Brain pericyte (primary cell): ENCODE measurements at places on chromosomes 3 and 15.

DNA sequence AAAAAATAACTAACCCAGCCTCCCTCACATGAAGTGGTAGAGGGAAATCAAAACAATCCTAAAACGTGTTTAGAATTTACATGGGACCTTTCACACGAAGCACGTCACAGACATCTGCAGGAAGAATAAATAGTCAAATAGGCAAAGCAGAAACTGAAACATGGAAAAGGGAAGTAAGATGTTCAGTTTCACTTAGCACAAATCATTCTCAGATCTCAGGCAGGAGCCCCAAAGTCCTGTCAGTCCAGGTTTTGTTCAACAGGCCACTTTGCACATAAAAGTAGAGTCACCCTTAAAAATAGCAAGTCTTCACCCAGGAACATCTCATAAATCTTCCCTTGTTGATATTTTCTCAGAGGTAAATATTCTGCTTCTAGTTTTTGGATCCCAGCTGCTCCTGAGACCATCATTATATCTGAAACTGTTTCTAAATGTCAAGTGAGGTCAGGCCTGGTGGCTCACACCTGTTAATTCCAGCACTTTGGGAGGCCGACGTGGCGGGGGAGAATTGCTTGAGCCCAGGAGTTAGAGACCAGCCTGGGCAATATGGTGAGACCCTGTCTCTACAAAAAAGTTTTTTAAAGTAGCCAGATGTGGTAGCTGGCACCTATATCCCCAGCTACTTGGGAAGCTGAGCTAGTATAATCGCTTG is 1.9 kb downstream of the RUBCN start:
- DNase-seq, result no peak

GRCh38 chr3:187406927-187407326 is 38.7 kb downstream of the RTP4 start:
- no peak for DNase-seq

DNA sequence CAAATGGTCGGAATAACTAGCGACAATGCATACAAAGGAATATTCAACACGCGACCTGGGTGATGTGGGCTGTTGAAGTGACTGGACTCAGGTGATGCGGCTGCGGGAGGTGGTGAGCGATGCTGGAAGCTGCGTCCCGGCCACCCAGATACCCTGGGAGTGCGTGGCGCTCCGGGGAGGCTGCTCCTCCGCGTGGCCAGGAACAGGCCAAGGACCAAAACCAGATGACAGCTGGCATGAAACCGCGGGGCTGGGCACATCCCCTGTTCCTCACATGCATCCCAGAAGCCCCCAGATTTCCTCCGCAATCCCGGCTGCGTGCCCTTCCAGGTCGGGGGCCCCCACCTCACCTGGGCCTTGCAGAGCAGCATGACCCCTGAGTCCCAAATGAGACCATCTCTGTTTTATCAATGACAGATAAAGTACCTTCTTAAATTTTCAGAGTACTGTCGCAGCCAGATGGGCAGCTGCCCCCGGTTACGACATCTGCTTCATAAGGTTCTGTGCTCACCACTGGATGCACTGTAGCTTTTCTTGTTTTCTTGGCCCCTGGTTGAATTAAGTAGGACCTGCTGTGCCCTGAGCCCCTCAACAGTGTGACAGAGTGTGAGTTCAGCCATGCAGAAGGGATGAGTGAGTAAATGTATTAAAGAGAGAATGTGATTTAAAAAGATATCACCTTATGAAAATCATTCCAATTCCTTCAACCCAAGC is 278.2 kb downstream of the GABRG3 start:
- DNase-seq, result no peak

DNA sequence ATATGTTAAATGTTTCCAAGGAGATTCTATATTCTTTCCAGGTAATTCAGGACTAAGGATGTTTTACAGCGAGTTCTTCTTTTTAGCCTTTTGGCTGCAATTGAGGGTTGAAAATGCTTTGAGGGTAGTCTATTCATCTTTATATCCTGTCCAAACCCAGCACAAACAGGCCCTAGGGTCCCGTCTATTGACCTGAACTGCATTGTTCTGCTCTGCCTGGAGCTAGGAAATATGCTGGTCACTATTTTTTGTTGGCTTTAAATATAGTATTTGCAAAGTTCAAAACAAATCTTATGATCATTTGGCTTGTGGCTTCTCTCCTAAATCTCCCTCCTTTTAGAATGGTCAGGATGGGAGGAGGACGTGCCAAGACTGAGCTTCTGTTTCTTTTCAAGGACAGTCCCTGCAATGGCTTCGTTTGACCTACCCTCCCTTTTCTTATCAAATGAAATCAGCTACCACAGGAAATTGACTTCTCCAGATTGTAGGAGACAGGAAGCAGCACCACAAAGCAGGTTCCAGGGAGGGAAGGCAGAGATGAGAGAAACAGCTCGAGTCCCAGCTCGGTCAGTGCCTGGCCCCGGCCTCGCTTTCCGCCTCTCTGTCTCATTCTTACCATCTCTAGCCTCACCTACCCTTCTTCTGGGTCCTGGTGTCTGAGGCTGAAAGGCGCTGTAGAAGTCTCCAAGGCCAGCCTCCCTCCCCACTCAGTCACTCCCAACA is 27.6 kb upstream of the NRROS start:
- no peak for DNase-seq

- DNase-seq, result no peak
These were observed 21.9 kb downstream of the IDH3A start for GRCh38 chr15:78170848-78171773.

DNA sequence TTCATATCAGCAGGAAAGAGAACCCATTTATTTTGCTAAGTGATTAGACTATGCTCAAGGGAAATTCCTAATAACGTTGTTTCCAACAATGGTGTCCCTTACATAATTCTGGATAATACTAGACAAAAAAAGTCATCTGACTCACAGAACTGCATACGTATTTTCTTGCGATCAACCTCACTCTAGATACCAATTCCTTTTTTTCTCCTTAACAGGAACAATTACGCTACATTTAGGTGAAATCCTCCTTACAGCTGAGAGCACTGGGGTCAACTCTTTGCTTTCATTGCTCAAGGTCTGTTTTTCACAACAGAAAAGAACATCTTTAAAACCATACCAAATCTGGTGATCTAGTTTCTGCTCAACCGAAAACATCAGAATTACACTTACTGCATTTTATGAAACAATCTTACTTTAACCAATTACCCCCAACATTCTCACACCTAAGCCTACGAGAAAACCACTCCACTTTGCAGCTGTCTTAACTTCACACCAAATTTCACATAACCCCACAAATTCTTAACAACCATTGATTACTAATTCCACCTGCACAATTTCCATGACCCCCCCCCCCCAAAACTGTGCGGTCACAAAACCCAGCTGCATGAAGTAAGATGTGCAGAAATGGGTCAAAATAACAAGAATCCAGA is 61.2 kb upstream of the ICE2 start:
- no peak for DNase-seq

- DNase-seq, result no peak
These were observed 229.3 kb downstream of the MCTP2 start for GRCh38 chr15:94460624-94461023.

DNA sequence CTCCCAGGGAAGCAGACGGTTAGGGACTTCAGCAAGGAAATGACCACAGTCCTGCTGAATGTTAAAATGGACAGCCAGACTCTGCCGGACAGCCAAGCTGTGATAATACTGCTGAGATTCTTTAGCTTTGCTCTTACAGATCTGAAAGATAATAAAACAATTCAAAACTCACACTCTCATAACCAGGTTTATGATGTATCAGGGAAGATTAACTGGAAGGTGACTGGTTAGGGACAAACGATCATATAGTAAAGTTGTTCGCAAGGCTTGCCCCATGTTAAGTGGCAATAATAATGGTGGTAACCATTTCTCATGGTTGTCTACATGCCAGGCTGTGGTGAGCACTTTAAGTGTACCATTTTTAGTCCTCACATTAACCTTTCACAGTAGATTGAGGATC is 44.3 kb upstream of the TSPAN3 start:
- no peak for DNase-seq

- DNase-seq, result no peak
These were observed 68.0 kb upstream of the XCR1 start for GRCh38 chr3:46095307-46095706.

- DNase-seq, result no peak
These were observed 223.4 kb upstream of the CGNL1 start for GRCh38 chr15:57152666-57153539.

DNA sequence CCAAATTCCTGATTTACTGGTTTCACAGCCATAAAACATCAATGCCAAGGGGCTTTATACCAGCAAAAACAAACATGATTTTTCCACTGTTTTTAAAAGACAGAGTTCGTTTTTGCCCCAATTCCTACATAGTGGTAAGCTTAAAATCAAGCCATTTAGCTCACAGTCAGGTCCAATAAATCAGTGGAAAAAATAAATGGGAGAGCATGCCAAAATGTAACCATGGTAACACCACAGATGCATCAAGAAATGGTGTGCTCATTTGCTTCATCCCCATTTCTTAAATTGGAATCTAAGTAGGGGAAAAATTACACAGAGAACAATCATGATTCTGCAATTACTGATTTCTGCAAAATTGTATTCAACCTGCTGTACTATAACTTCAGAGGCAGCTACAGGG is 418.8 kb downstream of the MAGI1 start:
- no peak for DNase-seq

- DNase-seq, result no peak
These were observed 40.4 kb downstream of the KIF15 start for GRCh38 chr3:44802011-44802410.

DNA sequence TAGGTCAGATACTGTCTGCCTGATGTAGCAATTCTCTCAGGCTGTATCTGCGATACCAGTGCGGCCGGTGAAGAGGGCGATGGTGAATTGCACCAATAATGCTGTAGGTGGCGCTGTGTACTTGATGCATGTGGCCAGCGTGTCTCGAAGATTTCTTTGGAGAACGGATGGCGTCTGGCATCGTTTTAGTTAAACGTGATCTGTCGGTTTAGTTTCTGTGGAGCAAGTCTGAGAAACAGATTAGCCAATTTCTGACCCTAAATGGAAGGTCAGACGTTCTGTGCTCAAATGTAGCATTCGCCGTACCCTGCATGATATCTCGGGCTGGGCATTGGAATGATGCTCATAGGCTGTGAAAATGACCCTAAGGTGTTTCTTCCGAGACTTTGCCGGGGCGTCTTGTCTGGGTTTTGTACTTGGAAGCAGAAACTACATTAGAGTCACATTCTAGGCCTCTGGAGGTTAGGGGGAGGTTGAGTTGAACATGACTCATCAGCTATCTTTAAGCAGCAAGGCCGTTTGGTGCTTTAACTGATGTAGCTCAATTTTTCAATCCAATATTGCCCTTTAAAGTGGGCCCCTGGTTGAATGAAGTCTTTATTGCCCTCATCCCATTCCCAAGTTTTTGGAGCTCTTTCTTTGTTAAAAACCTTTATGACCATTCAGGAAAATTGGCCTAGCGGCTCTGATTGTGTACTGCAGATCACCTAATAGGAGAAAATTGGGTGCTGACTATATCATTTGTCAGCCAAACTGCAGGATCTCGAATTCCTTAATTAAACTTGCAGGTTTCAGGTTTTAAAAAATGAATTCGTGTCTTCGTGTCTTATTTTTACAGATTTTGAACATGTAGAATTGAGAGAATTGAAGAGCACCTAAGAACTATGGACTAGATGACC is 80.0 kb downstream of the SQOR start:
- DNase-seq, result peak; percentile 31

DNA sequence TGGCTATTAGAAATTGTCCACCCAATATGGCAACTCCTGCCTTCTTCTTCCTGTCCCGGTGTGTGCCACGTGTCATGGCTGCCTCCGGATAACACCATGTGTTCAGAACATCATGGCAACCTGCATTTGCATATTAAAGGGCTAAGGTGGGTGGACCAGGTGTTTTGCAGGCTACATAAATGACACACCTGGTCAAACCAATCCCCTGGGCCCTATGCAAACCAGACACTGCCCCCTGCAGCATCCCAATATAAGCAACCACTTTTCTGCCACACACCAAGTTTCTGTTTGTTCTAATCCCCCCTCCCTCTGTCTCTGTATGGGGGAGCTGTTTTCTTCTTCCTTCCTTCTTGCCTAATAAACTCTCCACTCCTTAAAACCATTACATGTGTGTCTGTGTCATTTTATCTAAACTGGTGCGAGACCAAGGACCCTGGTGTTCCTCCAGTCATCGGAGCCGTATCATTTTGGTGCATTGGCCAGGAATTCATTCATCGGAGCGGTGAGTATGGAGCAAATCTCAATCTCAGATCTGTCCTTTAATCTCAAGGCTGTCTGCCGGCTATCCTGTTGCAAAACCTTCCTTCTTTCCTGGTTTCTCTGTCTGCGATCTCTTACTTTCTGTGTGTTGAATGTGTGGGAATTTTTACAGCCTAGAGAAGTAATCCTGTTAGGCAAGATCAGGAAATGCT is 44.5 kb downstream of the NCEH1 start:
- no peak for DNase-seq

DNA sequence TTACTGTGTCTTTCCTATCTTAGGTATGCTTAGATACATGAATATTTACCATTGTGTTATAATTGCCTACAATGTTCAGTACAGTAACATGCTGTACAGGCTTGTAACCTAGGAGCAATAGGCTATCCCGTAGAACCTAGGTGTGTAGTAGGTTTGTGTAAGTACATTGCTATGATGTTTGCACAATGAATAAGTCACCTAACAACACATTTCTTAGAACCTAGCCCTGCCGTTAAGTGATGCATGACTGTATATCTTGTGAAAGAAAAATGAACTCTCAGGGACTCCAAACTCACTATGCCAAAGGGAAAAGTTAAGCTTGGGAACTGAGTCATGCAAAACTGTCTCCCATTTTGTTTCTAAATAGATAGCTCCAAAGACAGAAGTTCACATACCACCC is 91.5 kb upstream of the ACP3 start:
- DNase-seq, result no peak

DNA sequence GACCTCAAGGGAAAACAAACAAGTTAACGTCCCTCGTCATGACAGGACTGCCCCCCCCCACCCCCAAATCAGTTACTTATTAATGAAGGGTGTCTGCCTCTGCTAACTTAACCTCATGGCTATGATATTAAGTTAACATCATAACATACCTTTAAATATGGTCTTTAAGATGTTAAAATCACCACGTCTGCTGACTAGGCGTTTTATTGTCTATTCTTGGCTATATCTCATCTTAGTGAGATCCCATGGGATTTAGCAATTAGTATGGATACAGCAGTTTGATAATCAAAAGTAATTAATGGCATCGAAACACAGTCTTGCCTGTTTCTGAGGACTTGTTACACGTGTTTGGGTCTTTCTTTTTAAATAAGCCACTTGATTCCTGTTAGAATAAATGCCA is 186.9 kb downstream of the FOXB1 start:
- DNase-seq, result no peak

GRCh38 chr15:78057803-78058202 is 19.7 kb downstream of the TBC1D2B start:
- DNase-seq, result no peak

GRCh38 chr3:197749315-197749600 is 425 bp upstream of the FYTTD1 start:
- no peak for DNase-seq

DNA sequence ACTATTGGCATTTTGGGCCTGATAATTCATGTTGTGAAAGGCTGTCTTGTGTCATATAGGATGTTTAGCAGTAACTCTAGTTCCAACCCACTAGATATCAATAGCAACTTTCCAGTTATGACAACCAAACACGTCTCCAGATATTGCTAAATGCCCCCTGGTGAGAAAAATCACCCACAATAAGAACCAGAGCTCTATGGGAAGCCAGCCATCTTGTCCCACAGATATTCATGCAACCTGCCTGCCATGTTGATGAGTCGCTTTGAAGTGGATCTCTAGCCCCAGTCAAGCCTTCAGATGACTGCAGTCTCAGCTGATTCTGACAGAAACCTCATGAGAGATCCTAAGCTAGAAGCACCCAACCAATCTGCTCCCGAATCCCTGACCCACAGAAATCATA is 5.6 kb upstream of the TNIK start:
- no peak for DNase-seq
